Activated T-cell treated with anti-CD3 and anti-CD28 coated beads, Interleukin-2, amount 50 U/mL, for 24 hours (primary cell): ENCODE measurements at places on chromosomes 4 and X.

DNA sequence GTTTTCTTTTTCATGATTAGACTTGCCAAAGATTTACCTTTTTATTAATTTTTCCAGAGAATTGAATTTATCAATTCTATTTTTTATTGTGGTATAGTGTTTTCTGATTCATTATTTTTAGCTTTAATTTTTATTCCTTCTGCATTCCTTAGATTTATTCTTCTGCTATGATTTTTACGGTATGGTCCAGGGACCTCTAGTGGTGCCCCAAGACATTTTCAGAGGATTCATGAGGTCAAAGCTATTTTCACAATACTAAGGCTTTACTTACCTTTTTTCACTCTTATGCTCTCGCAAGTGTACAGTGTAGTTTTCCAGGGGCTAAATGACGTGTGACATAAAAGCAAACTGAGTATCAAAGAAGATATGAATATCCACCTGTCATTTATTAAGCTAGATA is 8.0 kb downstream of the RADX start:
- DNase-seq: no peak

- no peak for DNase-seq
Measured at GRCh38 chr4:37918653-37919052, 27.8 kb downstream of the TBC1D1 start.

GRCh38 chrX:46165866-46166265 is 379.4 kb downstream of the ZNF674 start:
- DNase-seq: no peak

DNA sequence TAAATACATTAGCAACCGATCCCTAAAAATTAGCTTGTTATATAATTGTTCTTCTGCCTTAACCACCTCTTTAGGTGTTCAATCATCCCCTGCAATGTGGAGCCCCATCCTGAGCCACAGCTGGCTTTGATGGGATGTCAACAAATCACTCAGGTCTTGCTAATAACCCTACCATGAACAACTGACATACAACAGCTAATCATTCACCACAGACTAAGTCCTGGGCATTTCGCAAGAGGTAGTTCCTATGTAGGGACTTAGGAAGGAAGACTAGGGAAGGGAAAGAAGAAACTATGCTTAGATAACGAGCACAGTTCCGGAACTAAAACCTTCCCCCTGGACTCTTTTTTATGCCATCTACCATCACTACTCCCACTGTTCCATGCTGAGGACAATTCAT is 63.6 kb upstream of the PTCHD1 start:
- no peak for DNase-seq

DNA sequence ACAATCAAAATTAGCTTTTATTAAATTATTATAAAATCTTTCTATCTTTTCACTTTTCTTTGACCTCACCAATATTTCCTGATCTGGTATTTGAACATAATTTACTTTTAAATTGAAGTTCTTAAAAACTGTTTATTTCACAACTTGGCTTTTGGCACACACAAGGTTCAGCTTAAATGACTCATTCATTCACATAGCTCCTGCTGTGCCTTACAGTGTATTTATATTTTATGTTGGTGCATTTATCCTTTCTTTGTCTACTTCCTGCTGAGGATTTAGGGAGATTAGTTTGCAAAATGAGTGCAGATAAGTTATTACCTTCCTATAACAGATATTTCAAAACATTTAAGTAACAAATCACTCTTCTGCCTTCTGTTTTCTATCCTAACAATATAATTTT is 430.6 kb downstream of the DTHD1 start:
- no peak for DNase-seq

DNA sequence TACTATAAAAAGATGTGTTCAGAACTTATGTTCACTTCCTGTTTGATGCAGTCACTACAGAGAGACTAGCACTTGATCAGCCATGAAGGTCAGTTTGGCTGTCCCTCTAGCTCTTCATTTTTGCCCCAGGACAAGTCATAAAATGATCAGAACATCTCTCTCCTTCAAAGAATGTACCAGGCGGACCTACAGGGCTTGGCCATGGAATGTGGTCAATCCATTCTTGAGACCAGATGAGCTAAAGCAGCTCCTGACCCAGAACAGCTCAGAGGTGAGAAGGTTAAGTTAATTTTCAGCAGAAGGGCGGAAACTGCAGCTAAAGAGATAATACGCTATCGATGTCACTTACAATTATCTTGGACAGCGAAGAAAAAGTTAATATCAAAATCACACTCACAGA is 49.2 kb upstream of the TAB3 start:
- no peak for DNase-seq

- DNase-seq: peak; percentile 33
Measured at GRCh38 chr4:1979477-1980196, 29.1 kb downstream of the NELFA start.

DNA sequence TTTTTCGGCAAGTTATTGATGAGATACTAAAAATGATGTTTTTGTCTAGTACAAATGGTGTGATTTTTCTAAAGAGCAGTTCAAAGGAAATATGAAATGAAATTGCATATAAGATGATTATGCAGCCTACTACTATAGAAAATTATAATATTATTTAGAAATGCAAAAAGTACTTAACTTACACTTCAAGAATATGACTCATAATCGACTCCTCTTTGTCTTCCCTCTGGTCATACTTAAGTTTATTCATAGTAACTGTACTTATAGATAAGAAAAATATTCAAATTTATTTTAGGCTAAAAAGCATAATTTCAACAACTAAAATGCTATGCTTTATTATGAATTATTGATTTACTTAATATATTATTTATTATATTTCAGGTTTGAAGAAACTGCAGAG is 33.2 kb downstream of the CEP44 start:
- DNase-seq: no peak

- DNase-seq: no peak
Measured at GRCh38 chr4:25301471-25301870, 11.1 kb upstream of the ZCCHC4 start.
